ENCODE measurements at places on chromosomes 2 and 18. TPM values are rescaled to one million over a fixed set of nuclear protein-coding genes. Genes with fewer than 3 reads are reported as not detected.

Gene GPN1
- total RNA-seq = 16.8 TPM

Gene ATG9A
- total RNA-seq = 94.4 TPM

Gene IL1RN
- 0.56 TPM for total RNA-seq

Gene SLC16A14
- 19.9 TPM for total RNA-seq

Gene LOXHD1
- 1.8 TPM for total RNA-seq

Gene TWIST2
- 1.6 TPM for total RNA-seq

DNA sequence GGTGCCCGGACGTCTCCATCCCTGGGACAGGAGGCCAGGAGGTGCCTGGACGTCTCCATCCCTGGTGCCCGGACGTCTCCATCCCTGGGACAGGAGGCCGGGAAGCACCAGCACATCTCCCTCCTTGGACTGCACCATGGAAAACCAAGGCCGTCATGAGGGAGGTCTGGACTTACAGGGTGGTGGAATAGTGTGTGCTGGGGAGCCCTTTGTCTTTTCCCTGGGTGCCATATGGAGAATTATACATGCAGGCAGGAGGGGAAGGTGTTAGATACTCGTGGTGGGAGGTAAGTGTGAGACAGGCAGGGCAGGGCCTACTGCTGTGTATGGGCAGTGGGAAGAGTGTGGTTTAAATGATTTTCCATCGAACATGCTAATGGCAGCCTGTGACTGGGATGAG lies 52.9 kb downstream of the RTP5 start:
- DNase-seq = no peak

DNA sequence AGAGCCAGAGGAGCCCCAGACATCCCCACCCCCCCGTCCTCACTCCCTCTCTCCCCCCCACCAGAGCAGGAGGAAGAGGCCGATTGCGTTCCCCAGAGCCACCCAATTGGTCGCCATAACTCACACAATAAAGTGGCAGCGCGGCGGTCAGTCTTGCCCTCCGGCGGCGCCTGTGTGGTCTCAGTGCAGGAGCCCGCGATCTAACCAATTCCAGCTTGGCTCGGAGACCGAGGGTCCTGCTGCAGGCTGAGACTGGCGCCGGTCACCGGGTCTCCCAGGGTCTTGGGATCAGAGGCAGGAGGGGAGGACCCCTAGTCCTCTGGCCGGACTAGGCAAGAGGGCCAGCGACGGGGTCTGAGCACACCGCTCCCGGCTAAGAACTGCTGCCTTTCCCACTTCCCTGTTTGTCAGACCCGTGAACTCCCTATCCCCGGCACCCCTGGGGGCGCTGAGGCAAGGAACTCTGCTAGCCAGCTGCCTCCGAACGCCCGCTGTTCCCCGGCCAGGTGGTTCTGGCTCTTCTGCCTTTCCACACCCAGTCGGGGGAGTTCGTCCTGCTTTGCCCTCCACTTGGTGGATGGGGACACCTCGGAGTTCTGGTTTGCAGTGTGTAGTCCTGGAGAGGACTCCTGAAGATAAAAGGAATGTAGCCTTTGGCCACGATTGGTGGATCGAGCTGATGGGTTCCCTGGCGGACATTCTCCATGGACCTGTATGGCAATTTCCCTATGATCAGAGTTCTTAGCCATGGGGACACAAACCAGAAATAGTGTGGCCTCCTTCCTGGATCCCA lies 1.0 kb upstream of the HOXD12 start:
- DNase-seq = no peak

GRCh38 chr2:155651851-155652250 lies 680.7 kb downstream of the NR4A2 start:
- no peak for DNase-seq

- DNase-seq = peak; percentile 33
Observed at GRCh38 chr18:13290856-13291271, 72.3 kb downstream of the LDLRAD4 start.

- DNase-seq = no peak
Observed at GRCh38 chr18:68397241-68398035, 317.5 kb downstream of the TMX3 start.

GRCh38 chr2:103402944-103403343 lies 641.1 kb downstream of the TMEM182 start:
- no peak for DNase-seq

GRCh38 chr18:55413474-55413873 lies 174.5 kb downstream of the TCF4 start:
- DNase-seq = no peak

DNA sequence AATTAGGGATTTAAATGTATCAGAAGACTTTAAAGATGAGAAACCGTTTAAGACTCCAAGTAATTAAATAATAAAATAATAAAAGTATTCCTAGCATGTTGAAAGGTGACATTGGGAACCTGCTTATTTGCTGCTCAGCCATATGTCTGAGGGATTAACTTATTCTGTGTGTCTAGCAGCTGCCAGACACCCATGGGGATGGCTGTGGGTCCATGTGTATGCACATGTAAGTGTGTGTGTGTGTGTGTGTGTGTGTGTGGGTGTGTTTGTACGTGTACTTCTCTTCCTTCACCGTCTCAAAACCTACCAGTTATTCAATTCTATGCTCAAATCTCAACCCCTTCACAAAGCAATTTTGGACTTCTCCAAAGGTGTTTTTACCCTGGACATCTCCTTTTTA lies 124.5 kb downstream of the SETBP1 start:
- no peak for DNase-seq

- DNase-seq = no peak
Observed at GRCh38 chr2:203774760-203775159, 68.3 kb downstream of the CD28 start.

GRCh38 chr2:221304916-221305315 lies 267.2 kb downstream of the EPHA4 start:
- no peak for DNase-seq

- no peak for DNase-seq
Observed at GRCh38 chr2:66570471-66570870, 135.5 kb downstream of the MEIS1 start.

DNA sequence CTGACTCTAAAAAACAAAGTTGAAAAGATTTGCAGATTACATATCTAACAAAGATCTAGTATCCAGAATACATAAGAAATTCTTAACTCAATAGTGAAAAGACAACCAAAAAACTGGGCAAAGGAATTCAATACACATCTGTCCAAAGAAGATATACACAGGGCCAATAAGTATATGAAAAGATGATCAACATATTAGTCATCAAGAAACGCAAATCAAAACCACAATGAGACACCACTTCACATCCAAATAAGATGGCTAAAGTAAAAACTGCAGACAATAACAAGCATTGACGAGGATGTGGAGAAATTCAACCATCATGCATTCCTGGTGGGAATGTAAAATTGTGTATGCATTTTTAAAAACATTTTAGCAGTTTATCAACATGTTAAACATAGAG lies 256.0 kb downstream of the EIPR1 start:
- no peak for DNase-seq

DNA sequence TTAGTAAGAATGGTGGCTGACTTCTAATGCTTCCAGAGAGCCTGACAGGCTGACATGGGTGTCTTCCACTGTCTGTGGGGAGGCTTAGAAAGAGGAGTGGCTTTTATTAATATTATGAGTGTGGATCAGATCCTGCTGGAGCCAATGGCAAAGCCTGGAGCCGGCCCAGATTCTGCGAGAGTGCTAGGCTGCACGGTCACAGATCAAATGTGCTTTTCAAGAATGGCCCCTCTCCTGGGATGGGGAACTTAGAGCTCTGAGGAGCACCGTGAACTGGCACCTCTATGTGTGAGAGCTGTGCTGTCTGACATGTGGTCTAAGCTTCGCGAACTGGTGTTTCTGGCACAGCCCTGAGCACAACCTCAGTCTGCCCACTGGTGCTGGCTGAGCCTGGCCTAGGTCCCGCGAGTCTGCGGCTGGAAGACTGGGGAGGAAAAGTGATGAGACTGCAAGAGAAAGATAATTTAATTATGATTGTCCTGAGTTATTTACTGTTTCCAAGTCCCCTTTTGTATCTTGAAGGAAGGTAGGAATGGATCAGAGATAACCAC lies 70.4 kb downstream of the ASAP2 start:
- DNase-seq = no peak

GRCh38 chr2:56217106-56217505 lies 33.3 kb downstream of the CCDC85A start:
- DNase-seq = no peak

DNA sequence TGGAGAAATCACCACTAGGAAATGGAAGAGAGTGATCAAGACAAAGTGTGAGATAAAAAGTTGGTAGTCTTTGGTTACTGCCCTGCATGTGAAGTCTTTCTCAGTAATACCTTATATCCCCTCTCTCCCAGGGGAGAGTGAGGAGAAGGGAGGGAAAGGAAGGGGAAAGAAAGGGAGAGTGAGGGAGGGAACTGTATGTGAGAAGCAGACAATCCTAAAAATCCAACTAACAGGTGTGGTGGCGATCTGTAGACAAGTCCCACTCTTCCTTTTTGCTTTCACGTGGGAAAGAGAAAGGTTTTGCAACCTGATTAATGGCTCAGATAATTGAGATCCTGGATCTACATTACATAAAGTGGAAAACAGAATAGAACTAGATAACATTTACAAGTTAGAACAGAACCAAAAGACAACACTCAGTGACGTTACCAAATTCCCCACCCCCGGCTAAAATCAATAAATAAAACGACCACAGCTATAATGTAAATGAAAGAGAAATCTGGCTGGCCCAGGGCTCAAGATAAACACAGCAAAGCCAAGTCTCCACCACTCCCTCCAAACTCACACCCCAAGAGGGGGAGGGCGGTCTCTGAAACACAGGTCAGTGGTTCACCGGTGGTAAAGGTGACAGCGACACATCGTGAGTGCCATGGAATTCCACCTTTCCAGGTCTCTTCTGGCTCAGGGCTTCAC lies 10.0 kb upstream of the APCDD1 start:
- DNase-seq = no peak

DNA sequence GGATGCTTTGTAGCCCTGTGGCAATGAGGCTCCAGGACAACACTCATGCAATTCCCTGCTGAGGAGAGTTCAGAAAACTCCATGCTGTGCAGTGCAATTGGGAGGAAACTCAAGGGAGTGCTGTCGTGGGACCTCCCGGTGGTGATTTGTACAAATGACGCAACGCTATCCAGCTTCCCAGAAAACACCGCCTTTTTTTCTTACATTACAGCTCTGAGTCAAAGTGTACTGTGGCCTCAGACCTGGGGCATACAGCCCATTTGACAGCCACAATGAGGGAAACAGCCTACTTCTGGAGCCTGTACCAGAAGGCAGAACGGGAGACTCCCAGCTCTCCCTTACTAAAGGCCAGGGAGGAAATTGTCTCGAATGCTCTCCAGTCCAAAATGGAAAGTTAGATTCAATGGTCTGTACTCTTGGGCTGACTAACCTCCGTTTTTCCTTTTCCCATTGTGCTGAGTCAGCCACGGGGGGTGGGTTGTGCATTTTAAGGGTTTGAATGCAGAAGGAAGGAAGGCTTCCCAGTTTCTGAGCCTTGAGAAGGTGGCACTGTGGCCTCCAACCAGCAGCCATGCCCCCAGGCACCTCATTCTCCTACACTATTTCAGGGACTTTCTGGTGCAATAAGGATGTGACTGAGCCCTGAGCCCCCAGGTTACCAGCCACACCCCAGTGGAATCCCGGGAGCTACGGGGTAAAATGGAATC lies 16.4 kb upstream of the CYP1B1 start:
- no peak for DNase-seq

GRCh38 chr2:30990671-30991070 lies 147.6 kb downstream of the GALNT14 start:
- DNase-seq = no peak

- no peak for DNase-seq
Observed at GRCh38 chr2:60354713-60355112, 198.7 kb downstream of the BCL11A start.

DNA sequence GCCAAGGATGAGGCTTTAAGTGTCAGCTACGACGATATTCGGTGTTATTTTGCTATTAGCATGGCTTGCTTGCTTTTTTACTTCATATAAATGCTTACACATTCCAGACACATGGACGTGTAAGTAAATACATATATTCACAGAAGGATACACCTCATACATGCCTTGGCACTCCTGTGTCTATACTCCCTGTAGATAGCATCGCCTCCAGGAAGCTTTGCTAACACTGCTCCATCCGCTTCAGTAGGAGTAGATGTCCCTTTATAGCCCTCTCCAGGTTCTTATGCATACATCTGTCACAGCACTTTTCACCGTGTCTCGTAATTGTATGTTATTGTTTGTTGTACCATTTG lies 27.5 kb upstream of the KCTD1 start:
- DNase-seq = no peak

GRCh38 chr18:59639136-59639535 lies 58.1 kb downstream of the CCBE1 start:
- DNase-seq = no peak

DNA sequence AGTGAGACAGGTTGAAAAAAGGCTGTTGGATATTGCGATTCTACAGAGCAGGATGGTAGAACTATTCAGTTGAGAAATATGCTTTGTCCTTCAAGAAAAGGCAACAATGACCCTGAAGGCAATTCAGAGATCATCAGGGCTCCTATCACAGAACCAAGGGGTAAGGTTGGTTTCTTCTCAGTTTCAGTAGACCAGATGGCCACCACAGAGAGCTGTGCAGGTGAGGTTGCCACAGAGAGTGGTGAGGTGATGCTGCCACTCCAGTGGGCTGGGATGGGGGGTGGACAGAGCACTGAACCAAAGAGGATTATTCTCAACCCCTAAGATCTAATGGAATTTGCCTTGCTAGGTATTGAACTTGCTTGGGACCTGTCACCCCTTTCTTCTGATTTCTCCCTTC lies 64.6 kb upstream of the ZBTB7C start:
- no peak for DNase-seq

DNA sequence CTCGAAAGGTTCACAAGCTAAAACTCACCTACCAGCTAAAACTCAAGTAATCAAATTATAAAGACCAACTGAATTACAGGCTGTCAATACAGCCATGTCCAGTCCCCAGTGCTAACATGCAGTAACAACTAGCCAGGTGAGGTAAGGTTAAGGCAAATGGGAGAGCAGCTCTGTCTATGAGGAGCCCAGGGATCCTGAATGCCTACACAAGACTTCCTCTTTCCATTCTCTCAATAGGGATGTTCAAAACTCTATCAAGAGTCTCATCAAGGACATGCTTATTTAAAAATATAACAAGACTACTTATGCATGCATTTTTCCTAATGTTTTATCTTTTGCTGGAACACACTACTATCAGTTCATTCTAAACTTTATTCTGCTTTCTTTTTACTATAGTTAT lies 20.4 kb downstream of the REV1 start:
- DNase-seq = no peak

DNA sequence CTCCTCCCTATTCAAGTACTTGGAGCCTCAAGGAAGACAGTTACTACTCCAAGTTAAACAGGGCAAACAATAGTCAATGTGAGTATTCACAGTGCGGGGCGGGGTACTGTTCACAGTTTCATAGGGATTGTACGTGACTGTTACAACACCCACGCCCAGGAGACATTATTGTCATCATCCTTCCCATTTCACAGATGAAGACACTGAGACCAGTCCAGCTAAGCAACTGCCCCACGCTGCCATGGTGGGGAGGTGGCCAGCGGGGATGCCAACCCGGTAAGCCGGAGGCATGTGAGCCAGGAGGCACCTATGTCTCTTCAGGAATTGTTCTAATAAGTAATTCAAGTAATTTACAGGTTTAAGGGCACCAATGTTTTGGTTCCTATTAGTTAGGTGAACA lies 982 bp downstream of the HJURP start:
- DNase-seq = no peak

GRCh38 chr2:2635025-2635528 lies 304.0 kb upstream of the MYT1L start:
- DNase-seq = no peak

- no peak for DNase-seq
Observed at GRCh38 chr18:8803957-8804356, 98.6 kb downstream of the MTCL1 start.

- no peak for DNase-seq
Observed at GRCh38 chr2:3738454-3738853, 35.1 kb downstream of the DCDC2C start.

- peak; percentile 21 for DNase-seq
Observed at GRCh38 chr2:20592106-20593071, 58.5 kb downstream of the HS1BP3 start.

All from dorsolateral prefrontal cortex (tissue), 122 donors.